Activated T-cell treated with anti-CD3 and anti-CD28 coated beads, Interleukin-2, amount 50 U/mL, for 72 hours (primary cell): ENCODE measurements at places on chromosomes 11 and 22. TPM values are rescaled to one million over a fixed set of nuclear protein-coding genes. Genes with fewer than 3 reads are reported as not detected.

GRCh38 chr11:119739021-119739703, 10.2 kb upstream of the NECTIN1 start:
- no peak overlapping the region for H3K4me3 ChIP-seq
- peaks cover 19% of the 10 kb centered on the region for H3K27me3 ChIP-seq
- H3K36me3 ChIP-seq: peaks cover 3% of the 10 kb centered on the region
- H3K27ac ChIP-seq: no peak overlapping the region

DNA sequence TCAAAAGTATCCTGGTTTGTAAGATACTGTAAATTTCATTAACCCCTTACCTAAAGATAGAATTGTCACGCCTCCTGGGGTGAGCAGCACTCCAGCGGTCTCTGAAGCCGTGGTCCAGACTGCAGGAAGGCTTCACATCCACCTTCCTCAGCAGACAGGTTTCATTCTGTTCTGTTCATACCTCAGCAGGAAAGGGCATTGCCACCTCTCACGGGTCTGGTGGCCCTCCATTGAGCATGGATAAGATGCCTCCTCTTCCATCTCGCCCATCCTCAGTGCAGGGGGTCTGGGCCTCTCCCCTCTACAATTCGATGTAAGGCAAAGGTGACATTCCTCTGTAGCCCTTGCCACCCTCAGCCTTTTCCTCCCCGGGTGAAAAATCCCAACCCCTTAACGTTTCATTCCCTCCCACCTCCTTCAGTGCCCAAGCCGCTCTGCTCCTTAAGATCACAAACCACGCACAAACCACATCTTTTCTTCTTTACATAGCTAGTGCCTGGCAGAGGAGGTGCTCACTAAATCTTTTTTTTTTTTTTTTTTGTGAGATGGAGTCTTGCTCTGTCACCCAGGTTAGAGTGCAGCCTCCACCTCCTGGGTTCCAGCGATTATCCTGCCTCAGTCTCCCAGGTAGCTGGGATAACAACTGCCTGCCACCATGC, 28.5 kb downstream of the RPUSD4 start:
- peaks cover 4% of the 10 kb centered on the region for H3K4me1 ChIP-seq
- H3K27me3 ChIP-seq: no peaks in the 10 kb centered on the region
- H3K36me3 ChIP-seq: peaks cover 2% of the 10 kb centered on the region
- H3K27ac ChIP-seq: no peak overlapping the region
- H3K4me3 ChIP-seq: no peak overlapping the region
- no peak for DNase-seq

DNA sequence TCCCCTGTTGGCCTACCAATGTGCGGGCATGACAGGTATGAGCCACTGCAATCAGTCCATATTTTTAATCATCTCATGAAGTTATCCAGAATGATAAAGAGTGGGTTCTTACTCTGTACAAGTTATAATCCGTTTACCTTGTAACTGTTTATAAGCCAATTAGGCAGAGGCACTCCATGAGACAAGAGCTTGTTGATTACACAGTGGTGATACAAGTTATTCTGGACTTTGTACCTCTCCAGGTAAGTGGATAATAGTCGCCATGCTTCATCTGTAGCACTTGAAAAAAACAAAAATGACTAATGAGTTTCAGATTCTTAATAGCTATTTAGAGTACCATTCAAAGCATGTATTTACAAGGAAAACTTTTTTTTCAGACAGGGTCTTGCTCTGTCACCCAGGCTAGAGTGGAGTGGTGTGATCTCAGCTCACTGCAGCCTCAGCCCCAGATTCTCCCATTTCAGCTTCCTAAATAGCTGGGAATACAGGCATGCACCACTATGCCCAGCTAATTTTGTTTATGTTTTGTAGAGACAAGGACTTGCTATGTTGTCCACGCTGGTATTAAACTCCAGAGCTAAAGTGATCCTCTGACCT, 17.7 kb upstream of the FNBP4 start:
- no peaks in the 10 kb centered on the region for H3K4me1 ChIP-seq
- H3K27ac ChIP-seq: no peak overlapping the region
- DNase-seq: no peak

Gene LAYN
- 15.6 TPM for total RNA-seq

DNA sequence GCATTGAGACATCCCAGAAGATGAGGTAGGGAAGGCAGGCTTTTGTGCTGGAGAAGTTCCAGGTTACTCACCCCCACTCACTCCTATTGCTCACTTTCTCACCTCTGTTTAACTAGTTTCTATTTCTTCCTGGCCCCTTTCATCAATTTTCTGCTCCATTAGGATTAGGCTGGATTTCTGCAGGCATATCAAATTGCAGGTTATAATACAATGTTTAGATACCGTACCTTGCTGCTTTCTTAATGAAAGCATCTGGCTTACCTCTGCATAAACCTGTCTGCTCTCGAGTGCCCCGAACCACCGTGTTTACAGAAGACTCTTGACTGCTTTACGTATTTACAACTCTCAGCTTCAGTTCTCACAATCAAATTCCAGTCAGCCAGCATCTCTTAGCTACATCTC, 173.7 kb downstream of the ADAMTS15 start:
- no peak for DNase-seq
- no peaks in the 10 kb centered on the region for H3K36me3 ChIP-seq
- no peak overlapping the region for H3K4me3 ChIP-seq
